ENCODE measurements at places on chromosomes 3 and 15. TPM values are rescaled to one million over a fixed set of nuclear protein-coding genes. Genes with fewer than 3 reads are reported as not detected.
A peak's percentile ranks its signal among the peaks of the same experiment; 100 is the strongest.

DNA sequence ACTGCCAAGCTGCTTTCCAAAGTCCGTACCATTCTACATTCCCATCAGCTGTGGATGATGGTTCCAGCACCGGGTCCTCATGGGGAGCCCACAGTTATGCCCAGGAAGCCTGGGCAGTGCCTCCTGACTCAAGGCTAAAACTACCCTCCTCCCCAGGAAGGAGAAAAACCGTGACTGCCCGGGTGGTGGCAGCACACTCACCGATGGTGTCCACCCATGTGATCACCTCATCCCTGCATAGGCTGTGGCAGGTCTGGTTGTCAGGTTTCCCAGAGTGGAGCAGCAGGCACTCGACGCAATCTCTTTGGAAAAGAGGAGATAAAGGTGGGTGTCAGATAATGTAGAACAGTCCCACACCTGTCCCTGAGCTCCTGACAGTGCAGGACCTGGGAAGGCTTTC is 38.6 kb downstream of the UMPS start:
- DNase-seq: no peak

The DNAH12 gene
- polyA plus RNA-seq: not detected

DNA sequence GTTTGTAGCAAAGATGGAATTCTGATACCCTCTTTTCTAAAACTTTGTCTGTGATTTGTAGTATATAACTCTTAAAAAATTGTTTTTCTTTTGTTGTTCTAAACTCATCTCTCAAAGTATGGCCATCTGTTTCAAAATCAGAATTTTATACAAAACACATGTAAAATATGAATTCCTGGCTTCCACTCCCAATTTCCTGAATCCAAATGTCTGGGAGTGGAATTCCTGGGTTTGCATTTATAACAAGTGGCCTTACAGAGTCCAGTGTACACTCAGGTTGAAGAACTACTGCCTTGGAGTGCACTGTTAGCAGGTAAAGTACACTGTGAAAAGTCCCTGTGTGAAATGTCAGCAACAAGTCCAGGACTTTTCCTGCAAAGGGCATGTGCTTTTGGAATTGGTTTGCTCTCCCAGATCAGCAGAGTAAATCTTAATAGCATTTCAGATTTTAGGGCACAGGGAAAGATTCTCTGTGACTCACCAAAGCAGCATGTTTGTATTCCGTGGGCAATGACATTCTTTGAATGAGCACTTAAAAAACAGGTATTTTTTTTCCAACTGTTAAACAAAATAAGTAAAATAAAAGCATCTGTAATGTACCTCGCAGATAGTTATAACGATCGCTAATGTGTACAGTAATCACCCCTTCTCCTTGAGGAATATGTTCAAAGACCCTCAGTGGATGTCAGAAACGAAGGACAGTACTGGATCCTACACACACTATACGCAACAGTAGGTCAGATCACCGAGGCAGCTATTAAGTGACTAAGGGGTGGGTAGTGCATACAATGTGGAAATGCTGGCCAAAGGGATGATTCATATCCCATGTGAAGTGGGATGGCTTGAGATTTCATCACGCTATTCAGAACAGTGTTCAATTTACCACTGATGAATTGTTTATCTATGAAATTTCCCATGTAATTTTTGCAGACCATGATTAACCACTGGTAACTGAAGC is 2.0 kb upstream of the CLDN16 start:
- DNase-seq: no peak

DNA sequence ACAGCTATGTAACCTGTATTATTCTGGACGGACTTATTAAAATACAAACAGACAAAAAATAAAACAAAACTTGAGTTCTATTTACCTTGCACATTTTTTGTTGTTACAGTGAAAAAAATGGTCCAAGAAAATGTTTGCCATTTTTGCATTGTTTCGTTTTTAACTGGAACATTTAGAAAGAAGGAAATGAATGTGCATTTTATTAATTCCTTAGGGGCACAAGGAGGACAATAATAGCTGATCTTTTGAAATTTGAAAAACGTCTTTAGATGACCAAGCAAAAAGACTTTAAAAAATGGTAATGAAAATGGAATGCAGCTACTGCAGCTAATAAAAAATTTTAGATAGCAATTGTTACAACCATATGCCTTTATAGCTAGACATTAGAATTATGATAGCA is 17.1 kb downstream of the LMOD3 start:
- no peak for DNase-seq

The CD200R1L gene
- not detected for polyA plus RNA-seq

The LSMEM2 gene
- polyA plus RNA-seq: 0.51 TPM

- no peak for DNase-seq
These were observed 41.9 kb upstream of the SLC41A3 start for GRCh38 chr3:126125781-126126251.

GRCh38 chr3:13546667-13547171 is 2.2 kb upstream of the FBLN2 start:
- peak; percentile 50 for DNase-seq

DNA sequence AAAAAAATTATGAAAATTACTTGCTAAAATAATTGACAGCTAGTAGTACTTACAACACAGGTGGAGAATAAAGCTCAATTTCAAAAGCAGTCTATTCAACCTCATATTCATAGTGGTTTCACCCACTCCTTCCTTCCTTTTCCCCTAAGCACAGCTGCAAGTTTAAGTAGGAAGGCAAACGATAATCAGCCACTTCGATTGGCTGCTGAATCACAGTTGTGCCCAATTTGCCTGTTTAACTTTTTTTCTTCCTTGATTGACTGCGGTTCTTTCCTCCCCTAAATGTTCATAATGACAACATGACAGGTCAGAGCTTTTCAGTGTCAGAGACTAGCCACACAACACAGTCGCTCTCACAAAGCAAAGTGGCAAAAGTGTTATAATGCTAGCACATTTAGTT is 468.0 kb upstream of the GBE1 start:
- no peak for DNase-seq

The RUBCN gene
- 20.8 TPM for polyA plus RNA-seq

DNA sequence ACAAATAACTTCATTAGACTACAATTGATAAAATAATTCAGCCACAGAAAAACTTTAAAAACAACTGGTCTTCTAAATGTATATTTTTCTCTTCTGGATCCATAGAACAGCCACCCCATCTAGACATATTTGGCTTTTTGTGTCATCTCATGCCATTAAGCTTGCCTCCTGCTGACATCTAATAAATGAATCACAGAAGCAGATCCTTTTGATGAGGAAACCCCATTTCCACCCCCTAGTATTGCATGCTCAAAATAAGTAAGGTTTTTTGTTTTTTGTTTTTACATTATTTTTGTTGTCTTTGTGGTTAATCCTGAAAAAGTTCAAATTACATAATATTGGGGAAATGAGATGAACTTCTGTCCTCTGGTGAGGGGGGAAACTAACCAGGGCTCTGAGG is 94.8 kb downstream of the DUT start:
- no peak for DNase-seq
